ENCODE measurements at places on chromosomes 13 and 19. TPM values are rescaled to one million over a fixed set of nuclear protein-coding genes. Genes with fewer than 3 reads are reported as not detected.

DNA sequence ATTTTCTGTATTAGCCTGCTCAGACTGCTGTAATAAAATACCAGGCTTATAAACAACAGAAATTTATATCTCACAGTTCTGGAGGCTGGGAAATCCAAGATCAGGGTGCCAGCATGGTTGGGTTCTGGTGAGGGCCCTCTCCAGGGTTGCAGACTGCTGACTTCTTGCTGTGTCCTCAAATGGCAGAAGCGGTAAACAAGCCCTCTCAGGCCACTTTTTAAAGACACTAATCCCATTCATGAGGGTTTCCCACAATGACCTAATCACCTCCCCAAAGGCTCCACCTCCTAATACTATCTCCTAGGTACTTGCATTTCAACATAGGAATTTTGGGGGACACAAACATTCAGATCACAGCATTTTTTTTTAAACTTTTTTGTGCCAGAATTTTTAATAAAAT is 159.3 kb downstream of the PDS5B start:
- DNase-seq = no peak

The ADGRE2 gene
- 0.45 TPM for total RNA-seq

The MEIS3 gene
- 277 TPM for total RNA-seq

The CHST8 gene
- total RNA-seq = 26.0 TPM

The GFY gene
- total RNA-seq = not detected

All from mesothelial cell of epicardium (in vitro differentiated cells).